ENCODE measurements at places on chromosomes 5 and 9.
A peak's percentile ranks its signal among the peaks of the same experiment; 100 is the strongest.

DNA sequence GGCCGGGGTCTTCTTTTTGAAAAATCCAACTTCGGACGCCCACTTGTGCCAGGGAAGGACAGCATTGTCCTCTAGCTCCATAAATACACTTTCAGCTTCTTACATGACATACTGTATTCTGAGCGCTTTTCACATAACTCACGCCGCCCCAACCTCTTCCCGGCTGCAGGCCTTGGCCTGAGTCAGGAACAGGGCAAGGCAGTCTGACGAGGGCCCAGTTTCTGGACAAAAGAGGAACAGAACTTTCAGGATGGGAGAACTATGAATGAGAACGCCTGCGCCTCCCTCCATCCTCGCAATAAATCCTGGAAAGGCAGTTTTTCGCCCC is 650 bp downstream of the DCTN4 start:
- no peak for DNase-seq

DNA sequence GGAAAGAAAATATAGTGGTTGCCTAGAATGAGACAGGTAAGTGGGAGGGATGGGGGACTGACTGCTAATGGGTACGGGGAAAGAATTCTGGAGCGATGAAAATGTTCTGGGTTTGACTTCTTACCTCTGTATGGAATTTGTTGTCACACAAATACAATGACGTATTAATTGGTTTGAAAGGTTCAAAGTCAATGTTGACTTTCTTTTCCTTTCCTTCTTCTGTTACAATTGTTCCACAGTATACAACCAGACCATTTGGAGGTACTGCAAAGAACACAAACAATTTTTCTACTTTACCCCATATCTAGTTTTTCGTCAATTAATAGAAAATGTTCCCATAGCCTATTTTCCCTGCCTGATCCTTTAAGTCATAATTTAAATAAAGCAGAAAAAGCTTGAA is 25.6 kb downstream of the ETF1 start:
- no peak for DNase-seq

- no peak for DNase-seq
Observed at GRCh38 chr9:71814815-71815214, 46.5 kb upstream of the CEMIP2 start.

DNA sequence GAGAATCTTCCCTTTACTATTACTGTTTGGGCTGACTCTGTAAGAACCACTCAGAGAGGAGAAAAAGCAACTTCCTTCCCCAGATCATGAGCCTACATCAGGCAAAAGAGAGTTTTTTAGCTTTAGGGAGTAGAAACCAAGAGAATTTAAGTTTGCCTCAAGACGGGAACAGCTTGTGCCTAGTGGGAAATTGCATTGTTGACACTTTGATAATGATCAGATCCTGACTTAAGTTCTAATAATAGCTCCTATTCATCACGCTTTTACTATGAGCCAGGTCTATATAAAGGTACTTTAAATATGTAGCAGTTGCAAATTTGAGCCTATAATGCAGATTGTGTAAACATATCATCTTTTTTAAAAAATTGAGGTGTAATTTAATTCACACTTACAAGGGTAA is 298.2 kb downstream of the MAN2A1 start:
- no peak for DNase-seq

DNA sequence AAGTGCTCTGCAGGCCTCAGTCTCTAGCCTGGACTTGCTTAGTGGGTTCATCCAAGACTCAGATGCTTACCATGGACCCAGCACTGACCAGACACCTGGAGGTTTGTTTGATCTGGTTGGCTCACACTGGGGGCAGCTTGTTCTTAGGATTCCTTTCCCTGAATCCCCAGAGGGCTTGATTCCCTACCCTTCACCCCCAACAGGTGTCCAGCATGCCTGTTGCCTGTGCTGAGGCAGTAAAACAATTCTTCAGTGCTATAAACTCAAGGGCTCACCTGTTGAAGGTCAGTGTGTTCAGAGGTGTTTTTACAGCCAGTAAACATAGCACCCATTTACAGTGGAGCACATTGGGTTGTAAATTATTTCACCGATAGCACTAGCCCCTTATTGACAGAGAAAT is 123.8 kb upstream of the KLF4 start:
- DNase-seq = no peak

- DNase-seq = no peak
Observed at GRCh38 chr9:20227166-20227874, 395.0 kb downstream of the MLLT3 start.

GRCh38 chr5:2611659-2612058 is 139.8 kb downstream of the IRX2 start:
- DNase-seq = no peak

GRCh38 chr5:175696139-175696854 is 38.4 kb downstream of the HRH2 start:
- DNase-seq = peak; percentile 65

DNA sequence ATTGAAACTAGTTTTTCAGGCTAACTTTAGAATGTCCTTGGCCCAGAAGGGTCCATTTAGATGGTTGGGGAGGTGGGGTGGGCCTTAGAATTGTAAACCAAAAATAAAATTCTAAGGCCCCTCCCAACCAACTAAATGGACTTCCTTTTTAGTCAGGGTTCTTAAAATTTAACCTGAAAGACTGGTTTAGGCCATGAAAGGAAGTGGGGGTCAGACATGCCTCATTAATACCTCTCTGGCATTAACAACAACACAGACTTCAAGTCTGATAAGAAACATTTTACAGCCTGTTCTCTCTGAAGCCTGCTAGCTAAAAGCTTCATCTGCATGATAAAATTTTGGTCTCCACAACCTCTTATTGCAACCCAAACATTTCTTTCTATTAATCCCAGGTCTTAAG is 65.5 kb upstream of the TNC start:
- no peak for DNase-seq

DNA sequence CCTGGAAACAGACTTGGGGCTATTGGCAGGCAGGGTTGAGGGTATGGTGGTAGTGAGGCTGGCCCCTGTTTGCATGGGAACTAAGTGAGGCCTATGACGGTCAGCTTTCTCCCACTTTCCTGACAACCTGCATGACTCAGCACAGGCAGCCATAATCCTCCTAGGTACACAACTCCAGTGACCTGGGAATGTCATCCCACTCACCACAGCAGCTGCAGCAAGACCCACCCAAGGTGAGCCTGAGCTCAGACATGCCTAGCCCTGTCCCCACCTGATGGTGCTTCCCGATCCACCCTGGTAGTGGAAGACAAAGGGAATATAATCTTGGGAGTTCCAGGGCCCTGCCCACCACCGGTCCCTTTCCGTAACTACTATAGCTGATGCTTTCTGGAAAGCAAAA is 178.7 kb downstream of the NDUFS4 start:
- DNase-seq = no peak

DNA sequence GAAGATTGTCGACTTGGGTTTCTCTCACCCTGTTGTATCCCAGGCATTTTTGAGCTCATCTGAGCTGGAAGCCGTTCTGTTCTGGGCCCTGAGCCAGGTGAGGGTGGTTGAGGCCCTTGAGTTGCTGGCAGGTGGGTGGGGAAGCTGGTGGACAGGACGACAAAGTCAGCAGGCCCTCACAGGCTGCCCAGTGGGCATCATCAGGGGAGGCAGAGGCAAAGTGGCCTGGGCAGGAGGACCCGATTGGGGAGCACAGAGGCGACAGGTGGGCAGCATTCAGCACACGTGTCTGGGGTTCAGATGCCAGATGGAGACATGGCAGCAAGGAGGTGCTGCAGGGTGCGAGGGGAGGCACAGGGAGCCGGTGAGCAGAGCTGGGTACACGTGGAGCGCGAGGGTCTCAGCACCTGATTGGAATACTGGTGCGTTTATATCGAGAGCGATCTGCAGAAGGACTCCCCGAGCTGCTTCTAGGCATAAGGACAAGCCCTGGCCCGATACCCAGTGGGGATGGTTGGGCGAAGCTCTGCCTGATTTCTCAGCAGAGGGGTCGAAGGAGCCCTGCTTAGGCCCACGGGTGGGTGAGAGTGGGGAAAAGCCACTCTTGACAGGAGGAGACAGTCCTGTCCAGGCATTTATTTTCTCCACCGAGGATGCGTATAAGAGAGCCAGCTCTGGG is 49.0 kb upstream of the SUSD3 start:
- DNase-seq = no peak

GRCh38 chr5:117077142-117077541 is 502.5 kb upstream of the SEMA6A start:
- no peak for DNase-seq

GRCh38 chr5:43233946-43234345 is 41.9 kb downstream of the NIM1K start:
- DNase-seq = no peak

GRCh38 chr5:60826653-60827052 is 17.4 kb downstream of the ELOVL7 start:
- no peak for DNase-seq

DNA sequence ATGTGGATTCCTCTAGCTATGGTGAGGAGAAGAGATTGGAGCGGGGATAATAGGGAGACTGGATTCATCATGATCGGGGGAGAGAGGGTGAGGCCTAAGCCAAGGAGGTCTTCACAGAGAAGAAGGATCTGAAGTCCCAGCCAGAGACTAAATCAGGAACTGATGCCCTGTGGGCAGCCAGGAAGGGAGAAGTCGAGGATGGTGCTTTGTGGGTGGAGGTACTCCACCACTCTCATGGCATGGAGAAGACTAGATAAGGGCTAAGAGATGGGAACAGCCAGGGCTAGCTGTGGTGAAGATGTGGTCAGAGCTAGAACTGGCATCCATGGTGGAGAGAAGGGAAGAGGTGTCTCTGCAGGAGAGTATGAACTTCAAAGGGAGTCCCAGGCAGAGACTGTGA is 3.0 kb upstream of the RGS14 start:
- no peak for DNase-seq

- DNase-seq = peak; percentile 15
Observed at GRCh38 chr5:78509884-78510769, 138.4 kb downstream of the LHFPL2 start.

- DNase-seq = no peak
Observed at GRCh38 chr5:78879516-78879915, 105.6 kb downstream of the ARSB start.

DNA sequence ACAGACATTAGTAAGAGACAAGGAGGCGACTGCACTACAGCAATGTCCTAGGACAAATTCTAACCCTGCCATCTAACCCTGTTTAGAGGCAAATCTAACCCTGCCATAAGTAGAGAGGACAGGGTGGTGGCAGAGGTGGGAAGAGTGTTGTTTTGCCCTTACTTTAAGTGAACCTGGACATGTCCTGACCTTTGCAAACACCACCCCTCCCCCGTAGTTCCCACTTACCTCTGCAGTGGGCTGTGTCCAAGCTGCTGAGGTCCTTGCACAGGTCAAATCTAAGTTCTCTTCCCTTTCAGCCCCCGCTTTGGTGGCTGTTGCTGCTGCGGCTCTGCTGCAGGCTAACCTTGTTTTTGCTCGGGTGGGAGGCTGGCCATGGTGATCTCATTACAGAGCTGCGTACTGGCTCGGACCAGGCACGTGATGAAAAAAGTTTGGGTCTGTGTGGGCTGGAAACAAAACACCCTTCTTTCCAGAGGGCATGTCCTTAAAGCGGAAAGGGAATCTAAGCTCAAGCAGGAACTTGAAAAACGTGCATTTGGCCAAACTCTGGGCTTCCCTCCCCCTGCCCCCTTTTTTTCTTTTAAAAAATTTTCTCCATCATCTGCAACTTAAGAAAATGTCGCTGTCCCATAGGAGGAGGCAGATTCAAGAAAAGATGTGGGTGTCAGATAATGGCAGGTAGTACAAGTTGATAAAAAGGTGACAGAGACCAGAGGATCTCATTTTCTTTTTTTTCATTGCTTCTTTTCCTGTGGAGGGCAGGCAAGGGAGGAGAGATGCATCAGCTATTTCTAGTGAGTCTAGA is at the start of gene FAXDC2:
Gene FAXDC2 (minus strand): TSS at position 349 of the 808 bp plus-strand sequence. CDS start 12,425 bp downstream, outside the sequence.
- DNase-seq = no peak

DNA sequence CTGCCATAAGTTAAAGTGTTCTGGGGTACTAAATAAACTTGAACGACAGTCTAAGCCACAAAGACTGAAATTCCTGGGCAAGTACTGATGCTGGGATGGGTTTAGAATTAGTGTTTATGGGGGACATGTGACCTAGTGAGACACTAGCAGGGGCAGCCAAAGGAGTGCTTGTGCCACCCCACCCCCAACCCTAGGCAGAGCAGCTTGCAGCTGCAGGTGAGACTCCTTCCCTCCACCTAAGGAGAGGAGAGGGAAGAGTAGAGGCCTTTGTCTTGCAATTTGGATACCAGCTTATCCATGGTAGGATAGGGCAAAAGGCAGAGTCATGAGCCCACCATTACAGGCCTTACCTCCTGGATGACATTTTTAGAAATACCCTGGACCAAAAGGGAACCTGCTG is 28.7 kb upstream of the PDE4D start:
- DNase-seq = no peak

DNA sequence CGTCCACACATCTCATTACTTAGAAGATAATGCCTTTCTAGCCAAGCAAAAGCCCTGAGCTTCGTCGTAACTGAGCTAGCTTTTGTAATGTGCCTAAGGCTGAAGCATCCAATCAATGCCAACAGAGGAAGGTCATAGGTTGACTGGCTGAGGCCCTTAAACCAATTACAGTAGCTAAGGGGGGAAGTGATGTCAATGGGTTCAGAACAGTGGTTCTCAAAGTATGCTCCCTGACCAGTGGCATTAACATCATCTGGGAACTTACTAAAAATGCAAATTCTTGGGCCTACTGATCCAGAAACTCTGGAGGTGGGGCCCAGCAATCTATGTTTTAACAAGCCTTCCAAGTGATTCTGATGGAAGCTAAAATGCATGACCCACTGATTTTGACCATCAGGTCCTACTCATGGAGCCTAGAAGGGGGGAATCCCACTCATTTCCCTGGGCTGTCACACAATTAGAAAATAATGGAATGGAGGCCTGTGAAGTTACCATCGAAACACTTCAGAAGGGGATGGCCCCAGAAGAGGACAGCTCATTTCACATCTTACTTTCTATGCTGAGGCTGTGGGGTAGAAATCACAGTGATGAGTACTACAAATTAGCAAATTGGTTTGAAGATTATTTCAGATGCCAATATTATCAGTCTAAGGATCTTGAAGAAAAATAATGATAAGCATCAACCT is 4.8 kb upstream of the VLDLR start:
- no peak for DNase-seq

DNA sequence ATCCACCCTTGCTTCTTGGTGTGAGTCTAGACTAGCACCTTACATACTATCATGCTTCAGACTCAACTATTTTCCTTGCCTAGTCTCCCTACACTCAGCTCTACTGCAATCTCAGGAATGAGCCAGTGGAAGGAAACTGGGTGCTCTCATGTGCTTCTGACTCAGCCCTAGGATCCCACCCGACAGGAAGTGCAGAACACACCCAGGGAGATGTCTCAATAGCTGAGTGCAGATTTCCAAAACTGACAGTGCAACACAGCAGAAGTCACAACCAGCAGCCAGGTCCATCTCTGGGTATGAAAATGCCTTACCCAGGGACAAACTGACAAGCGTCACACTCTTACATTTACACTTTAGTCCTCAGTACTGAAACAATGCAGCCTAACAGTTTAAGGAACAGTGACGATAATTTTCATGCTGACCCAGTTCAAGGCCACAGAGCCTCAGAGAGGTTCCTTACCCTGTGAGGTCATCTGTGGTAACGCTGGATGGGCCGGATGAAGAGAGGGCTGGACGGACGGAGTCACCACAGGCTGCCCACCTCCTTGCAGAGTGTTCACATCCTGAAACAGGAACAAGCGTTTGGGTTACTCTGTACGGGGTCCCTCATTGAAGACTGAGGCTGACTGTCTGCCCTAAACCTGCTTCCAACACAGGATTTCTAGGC is 33.0 kb downstream of the FKBP15 start:
- DNase-seq = no peak

All from stimulated activated CD8-positive, alpha-beta memory T cell treated with anti-CD3 and anti-CD28 coated beads, Interleukin-15, amount 100 ng/mL, for 48 hours (primary cell).